ENCODE measurements at places on chromosomes 3 and 15.

GRCh38 chr15:71761649-71762048 is 48.7 kb upstream of the NR2E3 start:
- no peak for DNase-seq

DNA sequence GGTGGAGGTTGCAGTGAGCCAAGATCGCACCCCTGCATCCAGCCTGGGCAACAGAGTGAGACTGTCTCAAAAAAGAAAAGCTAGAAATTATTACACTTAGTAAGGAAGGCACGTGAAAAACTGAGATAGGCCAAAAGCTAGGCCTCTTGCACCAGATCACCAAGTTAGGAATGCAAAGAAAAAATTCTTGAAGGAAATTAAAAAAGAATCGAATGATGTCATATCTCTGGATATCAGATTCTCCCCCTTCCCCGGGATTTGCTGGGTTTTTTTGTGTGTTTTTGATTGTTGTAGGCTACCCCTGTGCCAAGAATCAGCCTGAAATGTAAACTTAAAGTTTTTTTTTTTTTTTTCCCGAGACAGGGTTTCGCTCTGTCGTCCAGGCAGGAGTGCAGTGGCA is 17.4 kb downstream of the PTPN23 start:
- no peak for DNase-seq

- peak; percentile 44 for DNase-seq
These were observed 215.1 kb upstream of the UBE2E1 start for GRCh38 chr3:23590424-23591273.

- no peak for DNase-seq
These were observed 9.1 kb upstream of the GNAI2 start for GRCh38 chr3:50226888-50227389.

GRCh38 chr15:65311760-65312159 is 7.3 kb downstream of the RNU5B-1 start:
- no peak for DNase-seq

GRCh38 chr3:56826831-56827722 is 25.3 kb upstream of the ARHGEF3 start:
- no peak for DNase-seq

DNA sequence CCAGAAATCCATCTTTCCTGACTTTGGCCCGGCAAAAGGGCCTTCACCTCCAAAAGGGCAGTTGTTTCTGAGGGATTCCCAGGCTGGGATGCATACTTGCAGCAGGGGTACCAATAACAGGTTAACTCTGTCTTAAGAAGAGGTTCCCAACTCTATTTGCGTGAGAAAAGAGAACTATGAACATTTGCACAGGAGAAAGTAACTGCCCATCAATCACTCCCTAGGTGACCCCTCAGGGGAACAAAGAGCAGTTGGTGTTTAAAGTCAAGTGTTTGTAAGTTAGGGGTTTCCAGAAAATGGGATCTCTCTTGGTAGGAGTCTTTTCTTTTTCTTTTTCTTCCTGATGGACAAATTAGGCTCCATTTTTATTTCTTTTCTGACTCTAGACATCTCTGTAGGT is 97.3 kb downstream of the EPHB1 start:
- no peak for DNase-seq

DNA sequence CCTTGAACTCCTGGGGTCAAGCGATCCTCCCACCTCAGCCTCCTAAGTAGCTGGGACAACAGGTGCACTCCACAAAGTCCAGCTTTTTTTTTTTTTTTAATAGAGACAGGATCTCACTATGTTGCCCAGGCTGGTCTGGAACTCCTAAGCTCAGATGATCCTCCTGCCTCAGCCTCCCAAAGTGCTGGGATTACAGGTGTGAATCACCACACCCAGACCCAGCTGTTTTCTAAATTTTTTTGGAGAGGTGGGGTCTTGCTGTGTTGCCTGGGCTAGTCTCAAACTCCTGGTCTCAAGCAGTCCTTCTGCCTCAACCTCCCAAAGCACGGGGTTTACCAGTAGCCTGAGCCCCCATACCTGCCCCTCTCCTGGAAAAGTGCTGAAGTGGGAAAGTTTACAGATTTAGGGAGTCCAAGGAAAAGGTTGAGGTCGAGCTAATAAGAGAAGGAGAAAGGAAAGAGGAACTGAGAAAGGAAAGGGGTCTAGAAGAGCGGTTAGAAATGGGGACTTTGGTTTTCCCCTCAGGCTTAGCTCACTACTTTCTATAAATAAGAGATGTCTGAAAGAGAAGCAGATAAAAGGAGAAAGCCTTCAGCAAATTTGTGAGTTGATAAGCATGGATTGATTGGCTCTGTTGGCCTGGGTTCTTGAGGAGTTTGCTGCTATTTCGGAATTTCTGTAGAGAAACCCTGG is 23.6 kb downstream of the UBE2E1 start:
- DNase-seq = no peak

DNA sequence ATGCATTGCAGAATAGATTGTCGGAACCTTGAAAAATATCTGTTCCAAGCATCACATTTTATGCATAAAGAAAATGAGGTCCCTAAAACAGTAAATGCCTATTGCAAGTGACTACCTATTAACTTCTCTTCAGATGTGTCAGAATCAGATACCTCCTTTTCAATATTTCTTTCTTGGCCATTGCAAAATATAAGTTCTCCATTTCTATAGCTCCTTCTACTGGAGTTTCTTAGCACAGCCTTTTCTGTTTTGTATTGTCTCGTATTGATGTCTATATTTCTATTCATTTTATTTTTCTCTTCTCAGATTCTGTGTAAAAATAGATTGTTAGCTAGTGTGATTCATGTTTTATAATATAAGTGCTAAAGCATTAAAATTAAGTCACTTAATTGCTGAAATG is 63.4 kb downstream of the PPARG start:
- DNase-seq = no peak

DNA sequence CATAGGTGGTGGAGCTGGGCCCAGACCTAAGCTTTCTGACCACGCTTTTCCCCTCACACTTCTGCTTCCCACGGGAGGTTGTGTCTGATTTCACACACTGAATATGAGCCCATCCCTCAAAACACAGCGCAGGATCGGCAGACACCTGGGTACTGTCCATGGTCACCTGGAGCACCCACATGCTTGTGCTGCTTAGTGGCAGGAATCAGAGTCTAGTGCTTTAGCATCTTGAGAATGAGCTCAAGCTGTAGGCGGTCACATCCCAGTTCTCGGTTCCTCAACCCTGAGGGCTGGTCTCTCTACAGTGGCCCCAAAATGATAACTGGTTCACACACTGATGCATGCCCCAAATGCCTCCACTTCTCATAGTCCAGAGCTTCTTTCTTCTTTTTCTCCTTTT is 111.0 kb downstream of the SEMA5B start:
- no peak for DNase-seq

DNA sequence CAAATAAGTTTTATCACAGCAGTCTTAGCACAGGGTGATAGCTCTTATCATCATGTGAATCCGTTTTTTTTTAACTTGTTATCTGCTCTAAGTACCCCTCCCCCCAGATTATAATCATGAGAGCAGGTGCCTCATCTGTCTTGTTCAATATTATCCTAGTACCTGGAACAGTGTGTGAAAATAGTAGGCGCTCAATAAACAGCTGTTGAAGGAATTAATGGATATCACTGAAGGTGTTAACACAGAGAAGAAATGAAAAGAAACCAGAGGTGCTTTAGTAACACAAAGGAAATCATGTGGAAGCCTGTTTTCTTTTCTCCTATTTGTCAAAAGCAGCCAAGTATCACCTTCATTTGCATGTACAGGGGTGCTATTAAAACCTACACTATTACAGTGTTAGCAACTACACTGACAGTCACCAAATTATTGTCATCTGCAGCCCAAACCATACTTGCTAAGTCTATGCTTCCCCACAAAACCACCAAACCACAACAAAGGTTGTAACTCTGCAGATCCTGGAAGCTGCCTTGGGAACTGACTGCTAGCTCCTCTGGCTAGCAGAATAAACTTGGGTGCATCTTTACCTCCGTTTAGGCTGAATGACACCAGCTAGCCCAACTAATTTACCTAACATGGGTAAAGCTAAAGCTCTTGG is 2.9 kb downstream of the XPC start:
- no peak for DNase-seq

DNA sequence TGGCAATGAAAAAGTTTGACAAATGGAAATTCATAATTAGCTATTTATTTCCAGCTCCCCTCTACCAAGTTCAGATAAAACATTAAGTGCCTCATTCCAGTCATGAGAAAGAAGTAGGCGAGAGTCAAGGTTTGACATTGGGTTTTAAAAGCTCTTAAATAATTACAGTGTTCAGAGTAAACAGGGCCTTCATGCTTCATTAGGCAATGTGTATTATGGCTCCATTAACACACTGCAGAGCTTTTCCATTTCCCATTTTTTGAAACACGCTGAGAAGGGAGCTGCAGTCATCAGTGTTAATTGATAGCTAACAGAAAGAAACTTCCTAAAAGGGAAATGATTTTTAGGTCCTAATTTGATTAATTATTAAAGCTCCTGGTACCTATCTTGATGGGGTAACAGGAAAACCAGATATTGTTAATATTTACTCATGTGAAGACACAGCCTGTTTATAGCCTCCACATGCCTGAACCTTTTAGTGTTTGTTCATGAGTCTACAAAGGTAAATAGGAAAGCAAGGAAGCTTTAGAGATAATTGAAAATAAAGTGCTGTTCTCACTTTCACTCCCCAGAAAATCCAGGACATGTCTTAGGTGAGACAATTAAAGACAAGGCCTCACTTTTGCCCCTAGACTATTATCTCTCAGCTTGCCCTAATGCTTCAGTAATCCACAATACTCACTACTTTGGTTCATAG is 28.7 kb downstream of the SST start:
- DNase-seq = no peak

GRCh38 chr15:85785887-85786780 is 8.6 kb downstream of the KLHL25 start:
- no peak for DNase-seq

- no peak for DNase-seq
These were observed 380.7 kb upstream of the GOLIM4 start for GRCh38 chr3:168476360-168476980.

DNA sequence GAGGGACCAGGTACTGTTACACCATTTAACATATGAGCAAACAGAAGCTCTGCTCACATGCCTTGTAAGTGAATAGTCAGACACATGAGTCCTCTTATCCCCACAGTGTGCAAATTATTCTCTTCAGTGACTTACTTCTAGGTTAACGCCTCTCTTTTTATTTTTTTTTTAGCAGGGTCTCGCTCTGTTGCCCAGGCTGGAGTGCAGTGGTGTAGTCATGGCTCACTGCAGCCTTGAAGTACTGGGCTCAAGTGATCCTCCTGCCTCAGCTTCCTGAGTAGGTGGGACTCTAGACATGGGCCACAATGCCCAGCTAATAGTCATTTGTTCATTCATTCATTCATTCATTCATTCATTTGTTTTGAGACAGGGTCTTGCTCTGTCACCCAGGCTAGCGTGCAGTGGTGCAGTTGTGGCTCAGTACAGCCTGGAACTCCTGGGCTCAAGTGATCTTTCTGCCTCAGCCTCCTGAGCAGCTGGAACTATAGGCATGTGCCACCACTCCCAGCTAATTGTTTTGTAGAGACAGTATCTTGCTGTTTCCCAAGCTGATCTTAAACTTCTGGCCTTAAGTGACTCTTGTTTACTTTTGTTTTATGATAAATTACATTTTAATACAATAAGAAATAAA is 94.7 kb downstream of the LRRC28 start:
- no peak for DNase-seq

GRCh38 chr3:105812194-105812586 is 56.6 kb downstream of the CBLB start:
- no peak for DNase-seq

DNA sequence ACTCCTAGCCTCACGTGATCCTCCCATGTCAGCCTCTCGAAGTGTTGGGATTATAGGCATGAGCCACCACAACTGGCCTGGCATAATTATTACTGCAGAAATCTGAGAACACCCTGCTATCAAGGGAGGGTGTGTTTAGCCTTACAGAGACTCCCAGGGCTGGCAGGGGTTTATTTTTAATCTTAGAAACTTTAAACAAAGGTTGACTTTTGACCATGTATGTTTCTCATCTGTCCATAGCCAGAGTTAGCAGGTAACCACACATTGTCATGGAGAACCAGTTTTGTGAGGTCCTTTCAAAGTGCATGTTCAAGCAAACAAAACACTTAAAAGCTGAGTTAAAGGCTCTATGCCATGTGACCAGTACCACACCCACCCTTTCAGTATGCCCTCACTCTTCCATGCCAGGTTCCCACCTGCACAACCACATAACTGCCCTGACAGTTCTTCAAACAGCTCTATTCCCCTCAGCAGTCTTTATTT is 11.1 kb downstream of the SIAH2 start:
- no peak for DNase-seq

DNA sequence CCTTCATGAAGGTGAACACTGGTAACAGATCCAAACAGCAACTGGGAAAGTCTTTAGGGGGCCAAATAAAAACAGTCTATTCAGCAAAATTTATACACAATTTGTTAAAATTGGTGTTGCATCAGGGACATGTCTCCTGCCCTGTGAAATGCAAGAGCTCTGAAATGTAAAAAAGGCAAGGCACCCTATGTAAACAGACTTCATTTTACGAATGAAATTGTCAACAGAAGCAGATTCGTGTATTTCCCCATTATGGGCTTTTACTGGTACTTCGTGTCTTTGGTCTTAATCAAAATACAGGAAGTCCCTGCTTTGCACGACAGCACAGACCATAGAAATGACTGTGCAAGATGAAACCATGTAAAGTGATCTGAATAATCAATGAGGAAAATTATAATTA is 127.3 kb upstream of the THBS1 start:
- DNase-seq = no peak

GRCh38 chr3:41508063-41508696 is 308.9 kb downstream of the CTNNB1 start:
- no peak for DNase-seq

- no peak for DNase-seq
These were observed 118.3 kb downstream of the GALK2 start for GRCh38 chr15:49288391-49288790.

DNA sequence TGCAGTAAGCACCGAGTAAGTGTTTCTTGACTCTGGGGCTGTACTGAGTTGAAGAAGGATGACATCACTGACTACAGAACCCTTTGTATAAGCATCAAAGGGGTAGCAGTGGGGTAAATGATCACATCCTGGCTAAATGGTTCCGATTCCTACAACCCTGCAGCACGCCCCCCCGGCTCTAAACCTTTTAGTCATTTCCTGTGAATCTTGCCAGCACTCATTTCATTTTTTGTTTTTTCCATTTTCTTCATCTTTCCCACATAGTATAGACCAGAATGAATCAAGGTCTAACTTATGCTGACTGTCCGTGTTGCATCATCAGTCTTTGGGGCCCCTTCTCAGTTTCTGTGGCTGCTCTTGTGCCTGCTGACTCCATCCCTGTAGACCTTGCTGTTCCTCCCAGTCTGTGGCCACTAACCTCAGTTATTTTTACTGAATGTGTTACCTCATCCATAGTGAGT is 383.1 kb upstream of the TPRG1 start:
- no peak for DNase-seq

GRCh38 chr3:154971771-154972326 is 108.3 kb upstream of the MME start:
- no peak for DNase-seq

GRCh38 chr3:108305484-108306172 is 9.3 kb downstream of the HHLA2 start:
- DNase-seq = no peak
